ENCODE measurements at places on chromosomes 11 and 22. TPM values are rescaled to one million over a fixed set of nuclear protein-coding genes. Genes with fewer than 3 reads are reported as not detected.

DNA sequence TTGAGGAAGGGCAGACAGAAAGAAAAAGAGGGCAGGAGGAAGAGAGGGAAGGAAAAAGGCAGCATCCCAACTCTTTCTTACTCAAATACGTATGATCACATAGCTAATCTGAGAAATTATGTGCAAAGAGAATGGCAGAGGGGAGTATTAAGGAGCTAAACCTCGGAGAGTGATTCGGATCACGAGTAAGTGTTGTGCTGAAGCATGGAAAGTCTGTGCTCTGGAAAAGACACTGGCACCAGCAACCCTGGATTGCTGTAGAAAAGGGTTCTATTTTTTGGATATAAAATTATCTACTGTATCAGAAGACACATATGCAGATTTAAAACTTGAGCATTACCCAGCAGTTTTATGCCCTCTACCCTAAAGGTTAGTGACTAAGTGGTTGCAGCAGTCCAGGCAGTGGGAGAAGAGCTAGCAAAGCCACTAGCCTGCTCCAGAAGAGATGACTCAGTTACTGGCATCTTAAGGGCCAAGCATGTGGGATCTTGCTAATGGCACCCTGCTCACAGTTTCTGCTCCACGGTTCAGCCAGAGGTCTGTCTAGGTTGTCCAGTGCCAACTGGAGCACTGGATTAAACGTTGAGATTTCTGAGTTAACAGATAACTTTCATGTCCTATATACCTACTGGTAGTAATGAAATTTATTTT is 151.7 kb downstream of the SWAP70 start:
- no peak for DNase-seq

DNA sequence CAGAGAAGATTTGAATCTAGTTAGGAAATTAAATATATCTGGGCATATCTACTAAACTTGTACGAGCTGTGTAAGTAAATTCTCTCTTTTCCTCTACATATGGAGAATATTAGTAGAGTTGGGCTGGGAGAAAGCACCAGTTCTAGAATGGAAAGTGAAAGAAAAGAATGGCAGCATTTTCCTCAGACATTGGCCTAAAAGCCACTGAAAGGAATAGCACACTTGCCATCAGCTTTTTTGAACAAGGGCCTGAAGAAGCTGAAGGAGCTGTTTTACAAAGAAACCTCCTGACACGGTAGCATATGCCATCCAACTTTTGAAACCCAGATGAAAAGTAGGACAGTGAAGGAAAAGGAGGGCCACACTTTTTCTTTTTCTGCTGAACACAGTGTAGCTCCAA is 1563.7 kb upstream of the TENM4 start:
- no peak for DNase-seq

DNA sequence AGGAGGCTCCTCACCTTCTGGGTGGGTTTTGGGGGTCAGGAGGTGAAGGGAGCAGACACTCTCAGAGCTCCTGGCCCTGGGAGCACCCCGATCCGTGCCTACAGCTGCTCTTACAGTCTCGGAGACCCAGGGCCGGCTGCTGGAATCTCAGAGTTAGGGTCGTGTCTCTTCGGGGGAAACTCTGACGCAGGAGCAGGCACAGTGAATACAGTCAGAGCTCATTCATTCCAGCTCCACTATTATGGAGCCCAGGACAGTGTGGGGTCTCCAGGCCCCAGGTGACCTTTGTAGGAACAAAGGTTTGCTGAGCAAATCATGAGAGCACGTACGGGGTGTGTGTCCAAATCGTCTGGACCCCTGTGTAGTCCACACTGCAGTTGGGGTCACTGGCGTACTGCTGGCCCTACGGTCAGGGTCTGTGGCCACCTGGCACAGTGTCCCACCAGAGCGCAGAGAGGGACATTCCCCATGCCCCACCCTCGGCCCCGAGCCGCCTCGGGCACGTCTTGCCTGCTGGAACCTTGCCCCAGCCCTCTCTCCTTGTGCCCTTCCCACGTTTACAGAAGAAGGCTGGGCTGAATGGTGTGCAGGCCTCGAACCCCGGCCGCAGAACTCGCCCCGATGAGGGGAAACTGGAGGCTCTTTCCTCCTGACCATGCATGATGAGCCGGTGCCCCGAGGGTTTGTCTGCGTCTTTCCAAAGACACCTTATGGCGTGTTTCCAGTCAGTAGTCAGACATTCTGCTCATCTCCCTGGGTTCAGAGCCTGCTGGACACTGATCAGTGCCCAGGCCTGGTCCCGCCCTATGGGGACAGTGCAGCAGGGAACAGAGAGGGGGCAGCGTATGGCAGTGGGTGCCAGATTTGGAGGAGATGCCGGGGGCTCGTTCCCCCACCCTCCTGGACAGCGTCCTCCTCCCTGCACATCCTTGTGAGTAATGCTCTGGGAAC is 1166.6 kb downstream of the BRD1 start:
- no peak for DNase-seq

- DNase-seq: no peak
Observed at GRCh38 chr22:37930270-37930951, 23.0 kb downstream of the C22orf23 start.

DNA sequence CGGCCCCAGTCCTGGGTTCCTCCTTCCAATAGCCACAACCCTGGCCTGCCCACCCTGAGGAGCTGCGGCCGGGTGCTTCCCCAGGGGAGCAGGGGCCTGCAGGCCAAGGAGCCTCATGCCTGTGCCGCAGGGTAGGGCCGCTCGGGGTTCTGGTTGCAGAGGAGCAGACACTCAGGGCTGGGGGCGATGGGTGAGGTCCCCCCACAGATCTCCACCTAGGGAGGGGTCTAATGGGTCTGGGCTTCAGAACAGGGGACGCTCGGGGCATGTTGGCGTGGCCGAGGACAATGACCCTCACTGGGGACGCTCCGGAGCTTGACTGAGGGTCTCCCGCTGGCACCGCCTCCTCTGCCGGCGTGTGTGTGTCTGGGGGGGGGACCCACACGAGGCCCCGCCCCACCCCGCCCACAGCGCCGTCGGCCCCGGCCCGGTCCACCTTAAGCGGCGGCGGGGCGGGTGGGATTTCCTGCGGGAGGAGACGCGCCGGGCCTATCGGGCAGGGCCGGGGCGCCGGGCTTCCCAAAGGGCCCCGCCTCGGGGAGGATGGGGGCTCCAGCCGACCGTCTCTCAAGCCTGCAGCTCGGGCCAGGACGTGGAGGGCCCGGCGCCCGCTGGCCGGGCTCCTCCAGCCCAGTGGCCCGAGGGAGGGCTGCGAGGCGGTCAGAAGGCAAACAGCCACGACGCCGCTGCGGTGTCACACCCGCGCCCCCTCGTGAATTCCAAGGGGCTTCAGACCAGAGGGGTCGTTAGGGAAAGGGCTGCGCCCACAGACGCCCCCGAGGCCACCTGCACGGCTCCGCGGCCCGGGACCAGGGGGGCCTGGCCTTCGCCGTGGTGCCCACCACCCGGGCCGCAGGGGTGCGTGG is 640 bp upstream of the ZDHHC8 start:
- DNase-seq: peak; percentile 79

DNA sequence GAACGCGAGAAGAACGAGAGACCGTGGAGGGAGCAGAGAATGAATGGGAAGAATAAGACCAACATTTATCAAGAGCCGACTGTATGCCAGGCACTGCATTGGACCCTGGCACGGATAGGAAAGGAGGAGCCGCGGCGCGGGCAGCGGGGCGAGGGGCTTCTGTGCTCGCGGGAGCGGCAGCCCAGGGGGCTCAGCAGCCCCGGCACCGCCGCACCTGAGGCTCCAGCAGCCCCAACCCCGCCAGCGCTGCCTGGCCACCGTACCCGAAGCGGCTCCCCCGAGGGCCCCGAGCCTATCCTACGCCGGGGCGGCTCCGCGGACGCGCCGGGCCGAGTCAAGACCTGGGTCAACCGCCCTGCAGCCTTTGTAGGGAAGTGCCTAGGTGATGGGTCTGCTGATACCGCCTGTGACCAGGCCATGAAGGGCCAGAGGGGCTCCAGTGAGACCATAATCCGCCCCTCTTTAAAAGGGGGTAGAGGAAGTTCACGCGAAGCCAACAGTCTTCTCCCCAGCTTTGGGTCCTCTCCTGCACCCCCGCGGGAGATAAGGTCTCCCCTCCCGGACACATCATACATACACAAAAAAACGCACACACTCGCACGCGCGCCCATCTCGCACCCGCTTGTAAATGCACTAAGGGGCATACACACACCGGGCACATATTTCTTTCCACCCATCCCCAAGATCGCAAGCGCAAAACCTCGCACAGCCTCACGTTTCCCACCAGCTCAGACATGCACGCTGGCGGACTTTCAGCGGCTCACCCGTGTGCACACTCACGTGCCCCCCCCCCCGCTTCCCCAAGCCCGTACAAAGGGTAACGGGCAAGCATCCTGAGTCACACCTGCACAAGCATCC is 935 bp upstream of the RTN4RL2 start:
- peak; percentile 31 for DNase-seq

DNA sequence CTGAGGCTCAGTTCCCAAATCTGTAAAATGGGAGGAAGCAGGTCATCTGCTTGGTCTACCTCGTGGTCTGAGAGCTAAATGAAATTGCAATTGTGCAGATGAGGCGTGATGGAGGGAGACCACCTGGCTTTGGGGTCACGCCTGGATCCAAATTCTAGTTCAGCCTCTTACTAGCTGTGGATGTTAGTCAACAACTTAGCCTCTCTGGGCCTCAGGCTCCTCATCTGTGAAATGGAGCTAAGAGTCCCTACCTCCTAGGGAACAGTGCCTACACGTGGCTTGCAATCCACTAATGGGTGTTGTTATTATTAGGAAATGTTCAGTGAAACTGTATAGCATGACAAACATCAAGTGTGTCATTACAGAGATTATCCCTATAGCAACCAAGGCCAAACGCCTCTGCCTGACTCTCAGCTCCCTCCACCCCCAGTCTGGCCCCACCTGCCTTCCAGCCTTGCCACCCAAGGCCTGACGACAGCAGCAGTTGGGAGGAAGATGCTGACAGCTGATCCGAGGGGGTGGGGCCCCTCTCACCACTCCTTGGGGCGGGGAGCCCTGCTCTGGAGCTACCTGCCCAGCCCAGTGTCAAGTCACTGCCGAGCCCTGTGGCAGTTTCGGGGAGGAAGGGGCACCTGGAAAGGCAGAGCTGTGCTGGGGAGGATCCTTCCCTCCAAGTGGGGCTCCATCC is 1.7 kb upstream of the RHOD start:
- DNase-seq: no peak

- DNase-seq: peak; percentile 27
Observed at GRCh38 chr11:18671246-18671645, 27.3 kb upstream of the TMEM86A start.

- DNase-seq: no peak
Observed at GRCh38 chr11:115042002-115042401, 363.7 kb downstream of the NXPE2 start.

- DNase-seq: no peak
Observed at GRCh38 chr11:18027475-18027874, 14.6 kb upstream of the SERGEF start.

GRCh38 chr11:57571606-57572005 is 4.1 kb upstream of the UBE2L6 start:
- no peak for DNase-seq

DNA sequence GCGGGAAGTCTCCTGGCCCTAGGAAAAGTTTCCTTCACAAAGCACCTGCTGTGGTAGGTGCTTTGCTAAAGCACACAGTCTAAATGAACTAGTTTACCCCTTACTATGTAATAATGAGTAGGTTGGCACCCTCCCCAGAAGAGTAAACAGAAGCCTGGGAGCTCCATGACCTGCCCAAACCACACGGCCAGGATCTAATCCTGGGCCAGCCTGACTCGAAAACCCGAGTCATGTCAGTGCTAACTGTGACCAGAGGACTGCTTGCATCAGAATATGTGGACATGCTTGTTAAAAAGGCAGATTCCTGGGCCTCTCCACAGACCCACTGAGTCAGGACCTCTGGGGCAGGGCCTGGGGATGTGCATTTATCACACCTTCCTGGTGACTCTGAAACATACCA is 67.7 kb downstream of the PANX1 start:
- DNase-seq: no peak

GRCh38 chr11:31968461-31969358 is 122.2 kb upstream of the RCN1 start:
- DNase-seq: no peak

GRCh38 chr11:75809991-75810390 is 5.0 kb upstream of the UVRAG start:
- DNase-seq: no peak

DNA sequence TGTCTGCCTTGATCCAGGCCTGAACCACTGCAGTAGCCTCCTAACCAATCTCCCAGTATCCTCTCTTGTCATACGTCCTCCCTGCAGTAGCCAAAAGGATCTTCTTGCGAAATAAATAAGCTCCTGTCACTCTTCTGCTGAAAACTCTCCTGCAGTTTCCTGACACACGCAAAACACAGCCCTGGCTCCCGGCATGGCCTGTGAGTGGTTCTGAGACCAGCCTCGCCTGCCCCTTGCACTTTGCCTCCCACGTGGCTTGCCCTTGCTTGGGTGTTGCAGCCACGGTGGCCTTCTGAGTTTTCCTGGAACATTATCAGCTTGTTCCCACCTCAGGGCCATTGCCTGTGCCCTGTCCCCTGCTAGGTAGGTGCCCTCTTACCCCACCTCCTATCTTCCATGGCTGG is 7.2 kb downstream of the ZC3H7B start:
- DNase-seq: no peak

GRCh38 chr22:29224121-29224858 is 18.6 kb downstream of the EMID1 start:
- DNase-seq: no peak

DNA sequence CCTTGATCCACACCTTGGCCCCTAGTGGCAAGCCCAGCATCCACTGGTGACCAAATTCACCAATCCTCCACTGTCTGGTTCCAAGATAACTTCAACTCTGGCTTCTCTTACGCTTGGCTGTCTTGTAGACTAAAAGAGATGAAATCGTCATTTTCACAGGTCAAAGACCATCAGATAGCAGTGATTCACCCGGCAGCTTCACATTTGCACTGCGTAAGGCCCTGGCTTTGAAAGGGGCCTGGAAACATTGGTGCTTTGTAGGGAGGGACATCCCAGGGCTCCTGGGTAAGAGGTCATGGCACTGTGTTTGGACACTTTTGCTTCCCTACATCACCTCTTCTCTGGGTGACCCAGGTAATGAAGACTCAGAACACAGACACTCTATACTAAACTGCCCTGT is 30.1 kb upstream of the FADD start:
- DNase-seq: no peak

- no peak for DNase-seq
Observed at GRCh38 chr11:57368845-57369232, 12.1 kb downstream of the PRG3 start.

DNA sequence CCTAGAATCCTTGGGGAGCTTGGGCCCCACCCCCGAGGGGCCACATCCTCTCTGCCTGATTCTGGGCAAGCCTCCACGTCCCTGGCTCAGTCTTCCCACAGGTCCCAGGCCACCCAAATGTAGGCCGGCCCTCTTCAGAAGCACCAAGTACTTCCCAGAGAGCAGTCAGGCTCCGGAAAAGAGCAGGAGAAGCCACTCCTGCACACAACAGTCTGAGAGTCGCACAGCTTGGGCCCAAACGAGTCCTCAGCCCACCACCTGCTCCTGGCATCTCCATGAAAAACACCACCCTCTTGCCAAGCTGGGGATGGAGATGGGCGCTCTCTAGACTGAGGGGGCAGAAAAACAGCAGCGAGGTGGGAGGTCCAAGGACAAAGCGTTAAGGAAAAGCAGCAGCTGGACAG is 15.4 kb downstream of the EHD1 start:
- DNase-seq: no peak

The HBB gene
- not detected for total RNA-seq

The OR4C45 gene
- total RNA-seq: not detected

The OR5AN1 gene
- total RNA-seq: not detected

The VPREB1 gene
- not detected for total RNA-seq

The OR5B21 gene
- not detected for total RNA-seq

The SPINDOC gene
- 24.0 TPM for total RNA-seq

The CASP1 gene
- total RNA-seq: 11.5 TPM

Measured in activated T-cell treated with anti-CD3 and anti-CD28 coated beads, Interleukin-2, amount 50 U/mL, for 4 hours (primary cell).